ENCODE measurements at places on chromosomes 4 and X. TPM values are rescaled to one million over a fixed set of nuclear protein-coding genes. Genes with fewer than 3 reads are reported as not detected.

DNA sequence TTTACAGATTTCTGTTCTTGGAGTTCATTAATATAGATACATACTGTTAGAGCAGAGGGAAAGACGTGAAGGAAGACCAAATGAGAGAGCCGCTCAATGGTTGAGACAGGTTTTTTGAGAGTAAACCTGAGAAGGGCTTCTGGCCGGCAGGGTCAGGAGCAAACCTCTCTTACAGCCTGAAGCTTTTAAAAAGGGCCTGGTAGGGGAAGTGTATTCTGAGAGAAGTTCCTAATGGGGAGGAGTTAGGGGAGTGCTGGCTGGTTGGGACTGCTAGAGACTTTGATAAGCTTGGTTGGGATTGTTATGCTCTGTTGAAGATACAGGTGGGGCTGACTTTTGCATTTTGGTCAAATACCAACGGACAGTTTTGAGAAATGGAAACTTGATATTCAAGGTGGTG, 186.8 kb upstream of the PABPC4L start:
- DNase-seq = no peak

The SLITRK4 gene
- not detected for total RNA-seq

The NAA11 gene
- total RNA-seq = not detected

GRCh38 chrX:37599729-37600128, 28.3 kb downstream of the LANCL3 start:
- DNase-seq = no peak

GRCh38 chr4:40953283-40954087, 203.7 kb downstream of the NSUN7 start:
- DNase-seq = no peak

GRCh38 chr4:21765810-21766407, 182.7 kb downstream of the KCNIP4 start:
- DNase-seq = no peak

DNA sequence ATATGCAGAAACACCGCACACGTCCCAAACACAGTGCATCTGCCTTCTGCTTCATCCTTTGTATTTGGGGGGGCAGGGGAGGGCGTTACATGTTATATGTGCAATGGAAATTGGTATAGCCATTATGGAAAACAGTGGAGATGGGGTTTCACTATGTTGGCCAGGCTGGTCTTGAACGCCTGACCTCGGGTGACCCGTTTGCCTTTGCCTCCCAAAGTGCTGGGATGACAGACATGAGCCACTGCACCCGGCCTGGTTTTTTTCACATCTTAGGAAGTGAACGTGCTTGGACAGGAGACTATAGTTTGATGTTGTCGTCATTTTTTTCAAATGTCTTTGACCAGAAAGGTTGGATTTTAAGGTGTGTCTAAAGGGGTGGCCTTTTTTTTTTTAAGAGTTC, 88.6 kb downstream of the DHRSX start:
- no peak for DNase-seq

- no peak for DNase-seq
These were observed 34.6 kb upstream of the DCAF8L2 start for GRCh38 chrX:27555514-27555913.

The LRRC66 gene
- total RNA-seq = 0.25 TPM

DNA sequence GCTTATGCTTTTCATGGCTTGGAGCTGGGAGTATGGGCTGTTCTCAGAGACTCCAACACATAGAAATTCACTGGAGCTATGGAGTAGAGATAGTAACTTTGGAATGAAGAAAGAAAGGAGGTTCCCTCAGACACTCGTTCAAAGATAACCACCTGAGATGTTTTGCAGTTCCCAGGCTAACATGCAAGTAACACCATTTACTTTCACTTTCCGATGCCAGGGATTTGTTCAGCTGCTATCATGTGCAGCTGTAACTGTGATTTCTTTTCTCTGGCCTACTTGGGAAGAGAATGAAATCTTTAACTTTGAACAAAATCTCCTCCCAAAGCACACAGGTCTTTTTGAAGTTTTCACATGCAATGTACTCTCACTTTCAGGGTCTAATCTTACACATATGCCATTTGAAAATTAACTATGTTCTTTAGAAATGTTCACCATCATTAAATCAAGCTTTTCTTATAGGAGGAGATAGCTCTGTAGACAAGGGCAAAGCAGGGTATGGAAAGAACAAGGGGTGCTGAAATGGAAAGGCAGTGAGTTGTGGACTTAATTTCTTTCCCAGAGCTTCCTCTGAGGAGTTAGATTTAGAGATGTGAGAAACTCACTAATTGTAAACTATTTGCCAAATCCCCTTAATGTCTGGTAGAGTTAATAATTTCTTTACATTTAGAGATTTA, 514.3 kb downstream of the PDHA2 start:
- DNase-seq = no peak

The CLGN gene
- not detected for total RNA-seq

The CHRDL1 gene
- not detected for total RNA-seq

- DNase-seq = no peak
These were observed 2.1 kb downstream of the MTM1 start for GRCh38 chrX:150570512-150570911.

GRCh38 chr4:2961811-2962441, 1.3 kb downstream of the NOP14 start:
- peak; percentile 55 for DNase-seq

DNA sequence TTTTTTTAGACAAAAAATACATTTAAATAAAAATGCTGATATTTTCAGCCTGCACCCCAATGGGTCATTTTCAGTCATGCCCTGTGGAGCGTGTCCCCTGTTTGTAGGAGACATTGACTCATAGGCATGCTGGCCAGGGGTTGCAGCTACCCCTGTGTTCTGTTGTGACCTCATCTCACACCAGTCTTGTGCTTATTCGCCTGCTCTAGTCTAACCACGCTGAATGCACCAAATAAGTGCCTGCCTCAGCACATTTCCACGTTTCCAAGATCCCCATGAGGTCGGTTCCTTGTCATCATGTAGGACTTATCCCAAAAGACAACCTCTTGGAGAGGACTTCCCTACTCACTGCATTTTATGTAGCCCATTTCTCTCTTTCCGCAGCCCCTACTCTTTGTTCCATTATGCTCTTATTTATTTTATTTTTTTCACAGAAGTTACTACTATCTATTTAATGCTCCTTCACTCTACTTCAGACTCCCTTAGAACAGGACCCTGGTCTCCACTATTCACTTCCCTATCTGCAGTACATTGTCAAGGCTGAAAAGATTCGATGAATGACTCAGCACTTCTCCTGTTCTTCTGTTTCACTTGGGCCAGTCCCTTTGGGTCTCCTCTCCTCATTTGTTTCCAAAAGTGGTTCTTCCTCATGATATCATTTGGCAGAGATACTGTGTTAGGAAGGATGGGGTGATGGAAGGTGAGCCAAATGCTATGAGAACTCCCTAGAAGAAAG, 109.7 kb downstream of the MSL3 start:
- DNase-seq = no peak

DNA sequence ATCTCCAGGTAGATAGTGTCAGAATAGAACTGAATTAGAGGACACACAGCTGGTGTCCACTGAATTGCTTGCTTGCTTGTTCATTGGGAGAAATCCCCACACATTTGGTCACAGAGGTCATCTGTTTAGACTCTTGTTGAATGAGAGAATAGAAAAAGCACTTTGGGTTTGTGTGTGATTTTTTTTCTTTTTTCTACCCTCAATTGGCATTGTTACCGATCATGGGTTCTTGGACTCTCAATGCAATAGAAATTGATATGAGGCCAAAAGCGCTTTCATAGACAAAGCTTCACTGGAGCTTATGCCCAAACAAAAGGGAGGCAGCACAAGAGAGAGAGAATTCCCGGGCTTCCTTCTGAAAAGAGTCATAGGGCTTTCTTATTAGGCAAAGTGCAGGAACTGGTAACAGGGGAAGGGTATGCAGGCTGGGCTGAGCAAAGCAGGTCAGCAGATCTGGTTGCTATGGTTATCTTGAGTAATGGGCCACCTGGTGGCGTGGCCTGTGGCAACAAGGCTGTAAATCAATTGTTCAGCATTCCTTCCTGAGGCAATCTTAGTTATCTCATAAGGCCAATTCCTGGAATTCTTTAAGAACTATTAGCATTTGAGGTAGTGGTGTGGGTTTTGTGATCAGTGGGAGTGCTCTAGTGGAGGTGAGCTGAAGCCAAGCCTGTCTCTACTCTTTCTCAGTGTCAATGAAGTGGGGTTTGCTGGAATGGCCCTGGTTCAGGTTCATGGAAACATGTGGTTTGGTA, 5.3 kb upstream of the GPR82 start:
- DNase-seq = no peak

The CTAG1A gene
- total RNA-seq = not detected

DNA sequence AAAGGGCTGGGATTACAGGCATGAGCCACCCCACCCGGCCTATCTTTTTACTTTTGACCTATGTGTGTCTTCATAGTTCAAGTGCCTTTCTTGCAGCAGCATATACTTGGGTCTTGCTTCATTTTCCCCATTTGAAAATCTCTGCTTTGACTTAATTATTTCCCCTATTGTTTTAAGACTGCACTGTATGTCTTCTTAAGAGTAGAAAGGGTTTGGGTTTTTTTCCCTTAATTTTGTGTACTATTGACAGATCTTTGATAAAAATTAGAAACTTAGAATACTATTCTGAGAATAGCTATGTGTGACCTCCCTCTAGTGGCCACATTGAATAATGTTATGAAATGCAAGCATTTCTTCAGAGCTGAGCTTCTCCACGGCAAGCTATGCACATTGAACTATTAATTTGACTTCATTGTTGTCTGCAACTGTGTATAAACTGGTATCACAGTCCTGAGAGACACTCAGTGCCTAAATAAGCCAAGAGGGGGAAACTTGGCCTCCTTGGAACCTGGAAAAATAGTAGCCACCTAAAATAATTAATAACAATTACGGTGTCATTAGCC, 8.7 kb upstream of the SLC25A4 start:
- DNase-seq = no peak

The SPOCK3 gene
- total RNA-seq = not detected

- no peak for DNase-seq
These were observed 16.6 kb downstream of the MAGEA9B start for GRCh38 chrX:149570668-149571067.

All from activated naive CD8-positive, alpha-beta T cell treated with anti-CD3 and anti-CD28 coated beads, Interleukin-2, amount 10 ng/mL, durations not matched to agents 7 days and 5 days (primary cell).